Omental fat pad (tissue), 4 donors: ENCODE measurements at places on chromosomes 3 and 15.

- DNase-seq = no peak
Observed at GRCh38 chr3:169965562-169966427, 812 bp upstream of the SEC62 start.

GRCh38 chr3:142007710-142008399, 131.4 kb downstream of the ATP1B3 start:
- DNase-seq = no peak

- no peak for DNase-seq
Observed at GRCh38 chr3:51379301-51379700, 5.8 kb upstream of the MANF start.

DNA sequence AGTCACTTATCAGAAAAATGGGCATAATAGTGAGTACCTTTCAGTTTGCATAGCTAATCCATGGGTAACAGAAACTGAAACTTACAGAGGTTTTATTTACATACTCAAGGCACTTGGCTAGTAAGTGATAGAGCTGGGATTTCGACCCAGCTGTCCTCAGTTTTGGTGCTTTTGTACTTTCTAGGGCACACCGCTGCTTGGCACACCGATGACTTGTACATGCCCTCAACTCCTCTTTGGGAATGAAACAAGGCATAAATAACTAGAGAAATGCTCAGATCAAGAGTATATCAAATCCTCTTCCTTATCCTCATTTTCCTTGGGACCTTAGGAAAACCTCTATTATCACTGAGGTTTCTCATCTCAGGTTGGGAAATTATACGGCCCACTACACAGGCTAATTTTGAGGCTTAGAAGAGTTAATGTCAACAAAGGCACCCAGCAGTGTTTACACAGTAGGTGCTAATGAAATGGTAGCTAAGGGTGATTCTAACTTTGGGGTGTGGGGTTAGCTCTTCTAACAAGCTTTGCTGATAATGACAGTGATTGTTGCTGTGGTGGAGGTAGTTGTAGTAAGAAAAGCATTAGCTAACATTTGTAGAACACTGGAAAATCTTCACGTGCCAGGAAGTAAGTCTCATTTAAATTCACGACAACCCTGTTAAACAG, 20.3 kb upstream of the DGKG start:
- DNase-seq = no peak

- DNase-seq = no peak
Observed at GRCh38 chr3:37680401-37680800, 181.3 kb upstream of the CTDSPL start.

GRCh38 chr3:194339356-194339755, 11.8 kb downstream of the CPN2 start:
- DNase-seq = no peak

- no peak for DNase-seq
Observed at GRCh38 chr3:194686414-194686815, 732 bp downstream of the FAM43A start.

DNA sequence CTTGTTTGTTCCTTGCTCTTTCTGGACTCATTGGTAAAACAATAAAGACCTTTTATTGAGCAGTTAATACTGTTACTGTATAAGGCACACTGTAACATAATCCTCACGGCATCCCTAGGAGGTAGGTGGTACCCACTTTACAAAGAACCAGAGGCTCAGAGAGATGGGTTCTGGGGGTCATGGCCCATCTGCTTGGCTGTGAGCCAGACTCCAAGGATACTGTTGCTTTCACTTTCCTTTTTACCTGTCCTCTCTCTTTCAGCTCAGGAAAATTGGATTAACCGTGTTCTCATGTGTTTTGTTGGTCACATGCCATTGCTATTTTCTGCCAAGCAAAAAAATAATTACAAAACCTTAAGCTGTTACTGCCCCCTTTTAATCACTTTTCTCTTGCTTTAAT, 34.8 kb upstream of the FILIP1L start:
- no peak for DNase-seq

DNA sequence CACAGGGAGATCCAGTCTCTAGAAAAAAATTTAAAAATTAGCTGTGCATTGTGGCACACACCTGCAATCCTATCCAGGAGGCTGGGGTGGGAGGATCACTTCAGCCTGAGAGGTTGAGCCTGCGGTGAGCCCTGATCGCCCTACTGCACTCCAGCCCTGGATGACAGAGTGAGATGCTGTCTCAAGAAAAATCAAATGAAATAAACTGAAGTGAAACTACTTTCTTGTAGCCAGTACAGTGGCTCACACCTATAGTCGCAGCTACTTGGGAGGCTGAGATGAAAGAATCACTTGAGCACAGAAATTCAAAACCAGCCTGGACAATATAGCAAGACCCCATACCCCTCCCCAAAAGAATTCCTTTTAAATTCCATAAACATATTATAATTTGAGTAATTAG, 35.4 kb downstream of the SMARCC1 start:
- no peak for DNase-seq

DNA sequence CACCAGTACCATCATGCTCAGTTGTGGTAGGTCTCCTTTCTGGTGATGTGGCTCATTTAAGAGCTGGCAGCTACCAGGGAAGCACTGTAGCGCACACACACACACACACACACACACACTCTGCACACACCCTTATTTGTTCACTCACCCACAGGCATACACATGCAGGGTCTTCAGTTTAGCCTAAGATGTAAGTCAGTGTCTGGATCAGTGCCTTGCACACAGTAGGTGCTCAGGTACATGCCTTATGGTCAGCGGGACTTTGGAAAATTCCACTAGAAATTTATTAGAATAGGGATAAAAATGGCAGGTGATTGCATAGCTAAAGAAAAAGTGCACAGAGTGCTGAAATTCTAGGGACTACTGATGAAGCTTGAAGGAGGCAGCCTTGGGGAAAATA, 23.6 kb downstream of the XYLB start:
- DNase-seq = no peak

- no peak for DNase-seq
Observed at GRCh38 chr15:23866832-23867231, 179.7 kb upstream of the NDN start.

DNA sequence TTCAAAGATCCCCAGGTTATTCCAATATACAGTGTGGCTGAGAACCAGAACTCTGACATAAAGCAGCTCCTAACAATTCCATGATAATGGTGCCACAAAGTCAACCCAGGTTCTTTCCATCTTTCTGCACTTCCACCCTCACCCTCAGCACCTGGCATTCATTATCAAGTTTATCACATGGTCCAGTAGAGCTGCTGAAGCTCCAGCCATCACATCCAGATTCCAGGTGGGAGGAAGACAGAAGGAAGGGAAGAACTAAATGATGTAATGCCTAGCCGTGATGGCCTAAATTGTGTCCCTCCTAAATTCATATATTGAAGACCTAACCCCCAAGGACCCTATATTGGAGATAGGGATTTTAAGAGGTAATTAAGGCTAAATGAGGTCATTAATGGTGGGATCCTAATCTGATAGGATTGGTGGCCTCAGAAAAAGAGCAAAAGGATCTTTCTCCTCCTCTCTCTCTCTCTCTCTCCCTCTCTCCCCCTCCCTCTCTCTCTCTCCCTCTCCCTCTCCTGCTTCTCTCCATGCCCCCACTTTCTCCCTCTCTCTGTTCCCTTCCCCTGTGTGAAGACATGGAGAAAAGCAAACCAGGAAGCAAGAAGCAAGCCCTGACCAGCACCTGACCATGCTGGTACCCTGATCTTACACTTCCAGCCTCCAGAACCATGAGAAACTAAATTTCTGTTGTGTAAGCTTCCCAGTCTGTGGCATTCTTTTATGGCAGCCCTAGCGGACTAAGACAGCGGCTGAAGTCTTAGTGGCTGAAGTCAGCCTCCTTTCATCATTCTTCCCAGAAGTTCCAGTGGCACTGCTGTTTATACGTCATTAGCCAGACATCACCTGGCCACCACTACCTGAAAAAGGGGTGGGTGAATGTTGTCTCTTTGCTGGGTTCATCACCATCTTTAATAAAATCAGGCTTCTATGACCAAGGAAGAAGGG, 369.7 kb upstream of the PROK2 start:
- no peak for DNase-seq

DNA sequence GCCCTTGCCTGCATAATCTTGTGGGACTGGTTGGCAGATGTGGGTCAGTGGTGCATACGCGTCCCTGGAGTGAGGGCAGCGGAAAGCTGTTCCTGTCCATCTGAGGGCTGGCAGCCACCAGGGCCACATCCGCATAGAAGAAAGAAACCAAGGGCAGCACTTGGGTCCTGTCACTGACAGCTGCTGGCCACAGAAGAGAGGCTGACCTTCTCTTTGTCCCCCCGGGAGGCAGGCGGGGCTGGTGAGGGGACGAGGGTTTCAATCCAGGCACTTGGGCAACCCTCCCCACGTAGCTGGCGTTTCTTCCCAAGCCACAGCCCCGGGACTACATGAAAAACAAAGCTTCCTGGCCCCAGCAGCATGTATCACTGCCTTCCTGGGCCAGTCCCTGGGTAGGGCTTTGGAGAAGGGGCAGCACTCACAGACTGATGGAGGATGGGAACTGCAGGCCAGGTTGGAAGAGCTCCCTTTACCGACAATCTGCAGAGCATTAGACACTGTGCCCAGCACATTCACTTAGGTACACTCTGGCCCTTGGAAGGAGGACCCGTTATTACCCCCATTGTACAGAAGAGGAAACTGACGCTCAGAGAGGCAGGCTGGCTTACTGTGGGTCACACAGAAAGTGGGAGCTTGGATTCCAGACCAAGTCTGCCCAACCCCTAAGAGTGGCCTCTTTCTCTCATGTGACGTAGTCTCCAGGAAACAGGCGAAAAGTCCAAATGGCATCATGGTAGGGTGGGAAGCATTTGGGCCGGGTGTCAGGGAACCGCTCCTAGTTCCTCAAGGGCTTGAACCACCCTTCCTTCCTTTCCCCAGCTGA, 78.8 kb upstream of the SLC6A6 start:
- DNase-seq = no peak

GRCh38 chr3:149016242-149016641, 24.9 kb downstream of the GYG1 start:
- no peak for DNase-seq

DNA sequence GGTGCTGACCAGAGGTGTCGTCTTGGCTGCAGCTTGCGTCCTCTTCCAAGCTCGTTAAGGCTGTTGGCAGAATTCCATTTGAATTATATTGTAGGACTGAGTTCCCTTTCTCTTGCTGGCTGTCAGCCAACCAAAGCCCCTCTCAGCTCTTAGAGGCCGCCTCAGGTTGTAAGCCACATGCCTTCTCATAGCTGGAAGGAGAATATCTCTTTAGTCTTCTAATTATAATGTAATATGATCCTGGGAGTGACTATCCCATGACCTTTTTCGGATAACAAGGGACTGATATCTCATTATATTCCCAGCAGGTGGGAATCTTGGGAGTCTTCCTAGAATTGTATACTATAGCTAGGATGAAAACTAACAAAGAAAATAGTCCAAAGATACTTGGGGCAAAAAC, 4.8 kb downstream of the SCG5 start:
- DNase-seq = no peak

GRCh38 chr3:138404121-138404520, 30.3 kb upstream of the ESYT3 start:
- no peak for DNase-seq

DNA sequence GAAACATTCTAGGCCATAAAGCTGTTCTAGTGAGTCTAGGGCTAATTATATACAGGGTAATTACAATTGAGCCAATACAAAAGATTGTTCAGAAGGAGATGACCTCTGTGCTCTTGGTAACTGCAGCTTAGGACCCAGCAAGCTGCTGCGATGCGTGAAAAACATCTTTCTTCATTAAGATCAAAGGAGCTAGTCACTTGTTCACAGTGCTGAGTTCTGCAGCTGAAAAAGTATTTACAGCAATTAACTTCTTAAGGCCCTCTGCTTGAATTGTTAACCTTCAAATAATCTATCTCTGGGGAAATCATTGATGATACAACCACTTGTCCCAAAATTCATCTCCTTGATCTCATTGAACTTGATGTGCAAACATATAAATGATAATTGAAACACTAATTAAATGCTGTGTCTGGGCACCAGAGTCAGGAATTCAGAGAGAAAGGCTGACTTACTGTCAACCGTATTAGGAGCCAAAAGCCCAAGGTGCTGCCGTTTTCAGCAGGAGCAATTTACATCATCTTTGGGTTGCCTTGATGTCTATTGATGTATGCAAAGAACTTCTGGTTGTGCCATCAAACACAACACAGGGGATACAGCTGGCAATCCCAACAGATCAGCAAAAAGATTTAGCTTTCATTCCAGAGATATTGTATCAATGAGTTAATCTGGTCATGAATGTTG, 213.0 kb downstream of the NECTIN3 start:
- no peak for DNase-seq

DNA sequence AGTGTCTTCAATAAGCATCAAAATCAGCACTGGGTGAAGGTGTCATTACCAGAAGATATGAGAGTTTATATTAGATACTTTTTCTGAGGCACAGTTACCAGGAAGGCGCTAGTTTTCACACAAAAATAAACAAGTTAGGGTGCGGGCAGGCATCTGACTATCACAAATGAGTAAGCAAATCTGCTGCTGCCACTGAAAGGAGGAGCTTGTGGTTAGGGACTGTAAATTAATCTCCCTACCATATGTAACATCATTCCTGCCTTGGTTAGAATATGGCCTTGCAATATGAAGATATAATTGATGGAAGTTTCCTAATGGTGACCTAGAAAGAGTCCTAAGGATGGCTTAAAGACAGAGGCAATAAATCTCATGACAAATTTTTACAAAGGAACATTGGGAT, 19.5 kb upstream of the EID1 start:
- DNase-seq = no peak
